ENCODE measurements at places on chromosomes 5 and 9.

DNA sequence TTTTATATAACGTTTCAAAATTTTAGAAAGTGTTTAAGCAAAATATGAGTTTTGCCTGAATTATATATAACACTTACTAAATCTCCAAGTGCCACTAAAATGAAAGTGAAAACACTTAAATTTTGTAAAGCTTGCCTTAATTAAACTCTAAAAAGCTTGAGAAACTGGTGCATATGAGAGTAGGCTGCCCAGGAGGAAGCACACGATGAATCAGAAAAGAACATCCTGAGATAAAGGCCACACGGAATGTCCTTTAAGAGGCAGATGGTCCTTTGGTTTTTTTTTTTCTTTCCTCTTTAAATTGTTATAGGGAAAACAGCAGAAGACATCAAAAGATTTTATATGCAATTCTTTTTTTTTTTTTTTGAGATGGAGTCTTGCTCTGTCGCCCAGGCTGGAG lies 60.3 kb downstream of the HABP4 start:
- no peak for DNase-seq

DNA sequence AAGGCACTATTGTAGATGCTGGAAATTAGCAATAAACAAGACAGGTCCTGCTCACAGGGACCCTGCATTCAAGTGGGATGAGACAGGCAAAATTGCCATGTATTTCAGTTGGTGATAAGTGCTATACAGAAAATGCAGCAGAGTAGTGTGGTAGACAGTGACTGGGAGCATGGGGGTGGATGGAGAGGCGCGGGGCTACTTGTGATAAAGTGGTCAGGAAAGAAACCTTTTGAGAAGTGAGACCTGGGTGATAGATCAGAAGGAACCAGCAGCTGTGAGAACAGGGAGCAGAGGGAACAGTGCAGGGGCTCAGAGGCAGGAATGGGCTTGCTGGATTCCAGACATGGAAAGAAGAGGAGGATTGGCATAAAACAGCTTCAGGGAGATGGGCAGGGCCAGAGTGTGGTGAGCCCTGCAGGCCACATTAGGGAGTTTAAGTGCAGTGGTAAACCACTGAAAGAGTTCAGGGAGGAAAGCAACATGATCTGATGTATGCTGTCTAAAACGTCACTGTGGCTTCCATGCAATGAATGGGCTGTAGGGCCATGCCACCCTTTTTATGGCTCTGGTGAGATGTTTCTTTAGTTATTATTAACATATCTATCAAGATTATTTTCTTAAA lies 7.3 kb downstream of the CRHBP start:
- DNase-seq: no peak

DNA sequence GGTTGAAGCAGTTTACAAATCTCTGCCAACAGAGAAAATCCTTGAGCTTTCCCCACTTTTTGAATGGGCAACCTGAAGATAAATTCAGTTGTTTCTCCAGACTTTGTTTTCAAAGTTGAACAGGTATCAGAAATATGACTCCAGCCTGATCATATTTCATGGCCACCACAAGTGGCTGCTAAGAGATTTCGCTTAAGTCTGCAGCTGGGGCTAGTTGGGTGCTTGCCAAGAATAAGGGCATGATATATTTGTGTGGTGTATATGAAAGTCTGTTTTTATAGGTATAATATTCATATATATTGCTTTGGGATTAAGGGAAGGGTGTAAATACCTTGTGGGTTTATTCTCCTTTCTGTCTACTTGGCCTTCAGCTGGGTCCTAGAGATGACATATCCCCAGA lies 168.4 kb upstream of the GDNF start:
- DNase-seq: no peak

GRCh38 chr9:109020581-109021511 lies 7.5 kb upstream of the CTNNAL1 start:
- DNase-seq: no peak

DNA sequence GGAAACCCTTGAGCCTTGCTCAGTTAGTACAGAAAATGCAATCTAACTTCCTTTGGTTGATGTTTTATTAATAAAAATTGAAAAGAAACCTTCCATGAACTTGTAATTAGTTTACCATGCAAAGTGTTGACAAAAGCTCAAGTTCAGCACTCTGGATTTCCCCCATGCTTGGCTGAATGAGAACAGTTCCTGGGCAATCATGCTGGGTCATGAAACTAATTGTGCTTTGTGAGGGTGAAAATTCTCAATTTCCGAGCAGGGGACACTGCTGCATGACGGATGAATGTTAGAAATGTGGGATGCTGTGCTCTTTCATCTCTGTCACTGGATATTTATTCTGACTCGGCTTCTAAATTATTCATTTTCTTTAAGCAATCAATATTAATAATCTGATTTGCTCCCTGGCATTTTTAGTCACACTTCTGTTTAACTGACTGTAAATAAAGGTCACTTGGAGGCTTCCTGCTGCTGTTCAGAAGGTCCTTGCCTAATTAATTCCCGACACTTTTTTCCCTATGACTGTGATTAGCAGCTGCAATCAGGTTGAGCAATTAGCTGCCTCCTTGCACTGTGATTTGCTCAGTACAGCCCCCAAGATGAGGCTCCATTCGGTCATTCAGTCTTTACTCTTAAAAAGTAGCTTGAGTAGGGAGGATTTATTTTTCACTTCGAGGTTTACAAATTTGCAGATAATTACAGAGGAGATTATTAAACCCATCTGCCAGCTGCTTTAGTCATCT lies 678.1 kb upstream of the ZNF608 start:
- DNase-seq: no peak

GRCh38 chr9:124040935-124041816 lies 29.6 kb downstream of the LHX2 start:
- no peak for DNase-seq

DNA sequence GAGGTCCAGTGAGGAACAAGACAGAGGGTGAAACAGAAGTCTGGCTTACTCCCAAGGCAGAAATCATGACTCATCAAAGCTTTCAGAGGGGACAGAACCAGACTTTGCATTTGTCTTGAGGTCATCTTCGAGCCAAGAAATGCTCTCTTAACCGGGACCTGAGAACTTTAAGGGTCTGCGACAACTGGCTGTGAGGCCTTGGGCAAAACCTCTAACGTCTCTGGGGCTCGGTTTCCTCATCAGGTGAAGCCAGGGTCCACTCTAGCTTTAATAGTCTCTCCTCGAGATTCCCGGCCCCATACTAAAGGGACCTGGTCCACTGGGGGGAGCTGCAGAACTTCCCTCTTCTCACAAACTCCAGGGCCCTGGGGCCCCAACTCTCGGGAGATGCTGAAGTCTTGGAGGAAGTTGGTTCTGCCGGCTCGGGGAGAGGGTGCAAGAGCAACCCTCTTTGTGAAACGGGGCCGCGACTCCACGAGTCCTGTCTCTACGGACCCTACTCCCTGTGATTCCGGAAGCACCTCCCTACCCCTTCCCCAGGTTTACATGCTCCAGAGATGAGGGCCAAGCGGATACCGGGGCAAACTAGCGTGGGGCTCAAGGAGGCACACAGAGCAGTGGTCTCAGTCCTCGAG lies 2.6 kb downstream of the GLIS3 start:
- no peak for DNase-seq

- DNase-seq: no peak
These were observed 317.2 kb downstream of the DEPDC1B start for GRCh38 chr5:60382716-60383115.

DNA sequence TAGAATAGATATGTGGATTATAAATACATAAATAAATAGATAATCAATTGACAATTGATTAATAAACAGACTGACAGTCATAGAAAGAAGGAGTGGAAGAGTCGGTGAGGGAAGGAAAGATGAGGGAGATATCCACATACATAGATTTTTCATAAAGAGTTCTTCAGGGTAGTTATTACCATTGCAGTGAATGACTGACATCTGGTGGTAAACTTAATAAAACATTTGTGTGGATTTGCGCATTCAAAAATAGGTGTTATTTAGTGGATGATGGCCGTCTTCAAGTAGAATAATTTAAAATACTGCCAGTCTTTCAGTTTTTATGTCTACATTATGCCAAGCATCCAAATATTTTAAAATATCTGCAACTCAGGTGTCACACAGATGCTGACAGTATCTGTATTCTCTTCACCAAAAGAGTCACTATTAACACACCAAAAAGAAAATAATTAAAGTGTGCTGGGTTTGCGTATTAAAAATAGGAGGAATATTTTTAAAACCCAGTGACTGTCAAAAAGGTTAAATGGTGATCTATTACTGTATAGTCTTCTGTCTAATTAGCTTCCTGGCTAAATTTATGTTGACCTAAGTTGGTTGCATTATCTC lies 78.8 kb downstream of the GIN1 start:
- no peak for DNase-seq

GRCh38 chr5:32687499-32687831 lies 23.7 kb upstream of the NPR3 start:
- no peak for DNase-seq

DNA sequence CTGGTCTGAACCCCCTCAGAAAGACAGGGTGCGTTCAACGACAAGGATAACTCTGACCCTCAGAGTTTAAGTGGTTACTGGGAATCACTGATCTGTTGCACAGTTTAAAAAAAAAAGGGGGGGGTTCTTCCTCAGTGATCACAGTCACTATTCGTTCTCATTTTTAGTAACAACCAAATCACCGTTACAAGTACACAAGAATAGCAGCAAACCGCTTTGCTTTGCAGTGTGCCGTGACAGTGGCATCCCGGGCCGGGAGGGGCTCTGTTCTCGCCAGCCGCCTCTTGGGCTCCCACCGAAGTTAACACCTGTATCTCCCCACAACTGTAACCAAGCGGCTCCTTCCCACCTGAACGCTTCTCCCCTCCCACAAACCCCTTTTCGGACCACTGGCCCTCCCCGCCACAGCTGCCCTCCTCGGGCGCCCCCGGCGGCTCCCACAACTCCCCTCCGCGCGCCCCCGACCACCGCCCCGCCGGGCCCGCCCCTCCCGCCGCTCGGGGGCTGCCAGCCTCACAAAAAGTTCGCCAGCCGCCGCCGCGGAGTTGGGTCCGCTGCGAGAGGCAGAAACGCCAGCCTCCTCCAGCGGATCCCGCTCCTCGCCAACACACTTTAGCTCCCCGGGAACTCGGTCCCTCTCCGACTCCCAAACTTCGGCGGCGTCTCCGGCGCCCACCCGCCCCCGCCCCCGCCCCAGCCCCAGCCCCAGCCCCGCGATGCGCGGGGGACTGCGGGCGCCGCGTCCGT lies 1.2 kb downstream of the SSBP2 start:
- no peak for DNase-seq

DNA sequence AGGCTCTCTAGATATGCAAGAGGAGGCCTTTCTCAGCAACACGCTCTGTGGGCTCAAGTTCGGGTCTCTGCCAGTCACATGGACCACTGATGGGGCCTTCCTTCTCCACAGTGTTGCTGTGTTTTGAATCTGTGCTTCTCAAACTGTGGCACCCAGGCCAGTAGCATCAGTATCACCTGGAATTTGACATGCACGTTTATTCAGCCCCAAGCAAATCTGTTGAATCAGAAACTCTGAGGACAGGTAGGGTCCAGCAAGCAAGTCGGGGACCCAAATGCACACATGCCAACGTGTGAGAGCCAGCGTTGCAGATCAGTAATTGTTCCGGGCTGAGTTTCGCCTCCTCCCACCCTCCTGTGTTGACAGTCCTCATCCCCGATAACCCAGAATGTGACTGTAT lies 502.6 kb downstream of the IRX1 start:
- no peak for DNase-seq

- peak; percentile 72 for DNase-seq
These were observed 69.9 kb downstream of the TLE1 start for GRCh38 chr9:81619353-81620001.

- no peak for DNase-seq
These were observed 17.0 kb downstream of the PTPDC1 start for GRCh38 chr9:94101162-94101853.

- DNase-seq: no peak
These were observed 196.4 kb upstream of the PTGER4 start for GRCh38 chr5:40483316-40483715.

DNA sequence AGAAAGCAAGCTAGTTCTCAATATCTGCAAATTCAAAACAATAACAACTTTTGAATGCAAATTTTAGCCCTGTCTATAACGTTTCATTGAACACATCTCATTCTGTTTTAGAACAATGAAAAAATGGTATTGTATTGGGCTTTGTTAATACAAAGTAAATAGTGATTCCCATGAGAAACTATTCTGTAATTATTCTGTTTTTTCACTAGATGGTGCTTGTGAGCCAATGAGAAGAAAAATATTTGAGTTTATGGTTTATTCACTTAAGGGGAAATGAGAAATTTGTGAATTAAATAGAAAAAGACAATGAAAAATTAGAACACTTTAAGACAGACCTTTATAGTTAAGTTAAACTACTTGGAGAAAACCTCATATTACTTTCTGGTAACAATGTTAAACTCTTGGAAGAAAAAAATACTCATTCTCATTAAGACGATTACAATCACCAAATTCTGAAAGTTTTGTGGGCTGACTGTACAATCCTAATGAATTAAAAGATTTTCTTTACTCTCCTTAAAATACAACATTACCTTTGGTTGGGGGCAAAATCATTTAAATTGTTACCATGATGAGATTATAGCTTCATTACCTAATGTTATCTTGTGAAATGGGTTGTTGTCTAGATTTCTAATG lies 127.0 kb downstream of the NNT start:
- peak; percentile 17 for DNase-seq

GRCh38 chr9:4055032-4055431 lies 244.8 kb downstream of the GLIS3 start:
- DNase-seq: no peak

DNA sequence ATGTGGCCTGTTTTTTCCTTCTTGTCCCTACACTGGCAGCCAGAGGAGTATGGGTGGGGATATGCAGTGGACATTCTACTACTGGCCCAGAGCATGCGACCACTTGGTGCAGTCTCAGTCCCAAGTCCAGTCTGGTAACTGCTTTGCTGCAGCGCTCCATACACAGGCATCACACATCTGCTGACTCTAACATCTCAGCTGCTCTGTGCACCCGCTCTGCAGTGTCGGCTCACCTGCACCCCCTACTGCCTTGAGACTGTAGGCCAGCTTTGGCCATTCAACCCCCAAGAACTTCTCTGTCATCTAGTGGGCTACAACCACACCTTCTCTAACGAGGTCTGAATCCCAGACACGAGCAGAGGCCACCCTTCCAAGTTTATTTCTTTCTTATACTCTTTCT lies 46.4 kb upstream of the SLCO6A1 start:
- DNase-seq: no peak

GRCh38 chr5:145703856-145704255 lies 131.3 kb downstream of the PRELID2 start:
- no peak for DNase-seq

GRCh38 chr5:122972877-122973276 lies 63.6 kb downstream of the PPIC start:
- DNase-seq: peak; percentile 19

- peak; percentile 84 for DNase-seq
These were observed 208.0 kb upstream of the ANKRD55 start for GRCh38 chr5:56440871-56441740.

- no peak for DNase-seq
These were observed 51.5 kb upstream of the SH3PXD2B start for GRCh38 chr5:172505845-172506244.
